Fibroblast of lung (primary cell): ENCODE measurements at places on chromosomes 12 and 14. TPM values are rescaled to one million over a fixed set of nuclear protein-coding genes. Genes with fewer than 3 reads are reported as not detected.

The TBX3 gene
- total RNA-seq = 39.5 and 66.4 TPM in 2 replicates

The LYZ gene
- total RNA-seq = 0.17 and 0.77 TPM in 2 replicates

- H3K36me3 ChIP-seq = no peaks in the 10 kb centered on the region
- H3K27ac ChIP-seq = no peak overlapping the region
- DNase-seq = peak; percentile 10
These were observed 8.3 kb downstream of the MAP4K5 start for GRCh38 chr14:50524060-50524459.

GRCh38 chr14:68894123-68894522, 85.0 kb downstream of the ACTN1 start:
- peaks cover 10% of the 10 kb centered on the region for H3K4me1 ChIP-seq
- peak; percentile 47 for DNase-seq
- H3K27ac ChIP-seq = no peak overlapping the region
- H3K27me3 ChIP-seq = no peaks in the 10 kb centered on the region
- H3K36me3 ChIP-seq = peaks cover 39% of the 10 kb centered on the region
